ENCODE measurements at places on chromosomes 6 and 20.

- DNase-seq = no peak
Measured at GRCh38 chr6:168071620-168072019, 7.4 kb downstream of the FRMD1 start.

GRCh38 chr20:47293631-47294030 lies 62.9 kb downstream of the ZMYND8 start:
- DNase-seq = peak; percentile 26

GRCh38 chr6:84568971-84569370 lies 195.4 kb downstream of the TBX18 start:
- DNase-seq = peak; percentile 19

DNA sequence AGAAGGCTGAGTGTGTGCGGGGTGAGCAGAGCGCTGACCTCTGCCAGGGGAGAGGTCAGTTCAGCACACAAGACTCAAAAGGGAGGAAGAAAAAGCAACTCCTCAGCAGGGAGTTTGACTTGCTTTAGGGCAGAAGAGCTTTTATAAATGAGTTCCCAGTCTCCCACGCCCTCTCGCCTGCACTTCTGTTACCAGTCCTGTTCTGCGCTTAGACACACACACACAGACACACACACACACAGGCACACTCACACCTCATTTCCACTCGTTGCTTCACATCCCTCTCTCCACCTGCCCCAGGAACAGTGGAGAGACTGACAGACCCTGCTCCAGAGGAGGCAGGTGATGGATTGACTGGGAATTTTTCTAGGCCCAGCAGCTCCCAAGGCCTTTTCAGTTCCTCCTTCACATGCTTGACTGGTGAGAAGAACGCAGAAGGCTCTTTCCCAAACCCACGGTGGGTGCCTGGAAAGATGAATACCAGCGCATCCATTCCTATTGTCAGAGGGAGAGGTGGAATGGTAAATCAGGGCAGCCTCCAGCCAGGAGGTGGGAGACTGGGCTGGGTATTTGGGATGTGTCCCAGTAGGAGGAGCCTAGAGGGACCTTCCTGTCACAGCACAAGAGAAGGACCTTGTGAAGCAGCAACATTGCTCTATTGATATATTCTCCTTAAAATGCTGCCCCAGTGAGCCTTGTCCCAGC lies 43.7 kb downstream of the JAG1 start:
- DNase-seq = no peak

GRCh38 chr6:146850981-146851380 lies 252.2 kb downstream of the ADGB start:
- no peak for DNase-seq

GRCh38 chr20:16419138-16419715 lies 154.0 kb downstream of the KIF16B start:
- no peak for DNase-seq

GRCh38 chr20:50057714-50058053 lies 55.3 kb downstream of the UBE2V1 start:
- no peak for DNase-seq

DNA sequence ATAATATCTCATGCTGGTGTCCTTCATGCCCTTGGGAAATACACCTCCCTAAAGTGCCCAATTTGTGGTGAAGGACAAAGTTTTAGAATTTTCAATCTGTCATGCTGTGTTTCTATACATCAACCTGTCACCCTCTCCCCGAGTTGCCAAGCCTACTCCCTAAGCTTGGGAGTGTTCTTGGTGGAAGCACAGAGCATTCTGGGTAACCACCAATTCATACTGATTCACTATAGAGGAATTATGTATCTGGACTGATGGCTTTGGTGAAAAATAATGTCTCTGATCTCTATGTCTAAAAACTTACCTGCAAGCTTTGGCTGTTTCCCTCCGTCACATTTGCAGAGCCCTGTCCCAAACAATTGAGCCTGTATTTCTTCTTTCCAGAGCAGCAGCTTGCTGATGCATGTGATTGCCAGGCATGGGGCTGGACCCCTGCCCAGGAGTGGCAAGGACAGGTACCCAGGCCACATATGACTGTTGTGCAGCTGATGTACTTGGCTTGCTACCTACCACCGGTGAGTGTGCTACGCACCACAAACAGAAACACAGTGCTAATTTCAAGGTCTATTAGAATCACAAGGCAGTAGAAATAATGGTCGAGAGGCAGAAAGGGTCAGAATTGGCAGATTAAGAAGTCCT lies 202.8 kb upstream of the CITED2 start:
- DNase-seq = no peak

GRCh38 chr20:44186674-44187053 lies 324 bp downstream of the JPH2 start:
- DNase-seq = no peak

DNA sequence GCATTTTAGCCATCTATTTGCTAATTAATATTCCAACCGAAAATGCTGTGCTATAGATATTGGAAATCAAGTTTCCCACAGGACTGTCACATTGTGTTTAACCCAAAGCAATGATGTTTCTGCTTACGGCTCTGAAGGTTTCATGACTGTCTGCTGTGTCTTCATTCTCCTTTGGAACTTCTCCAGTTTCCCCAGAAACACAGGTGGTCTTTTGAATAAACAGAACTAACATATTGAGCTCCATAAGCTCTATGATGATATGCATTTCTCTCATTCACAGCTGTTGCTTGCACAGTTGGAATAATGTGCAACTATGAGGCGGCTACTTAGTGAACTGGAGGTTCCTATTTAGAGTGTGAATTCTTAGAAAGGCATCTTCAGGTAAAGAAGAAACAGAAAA lies 266.0 kb upstream of the ID4 start:
- no peak for DNase-seq

GRCh38 chr20:49558826-49559225 lies 9.1 kb downstream of the PTGIS start:
- DNase-seq = no peak

- no peak for DNase-seq
Measured at GRCh38 chr6:11264100-11264499, 31.6 kb upstream of the NEDD9 start.

Data from NB4 (cell line).